Activated CD4-positive, alpha-beta T cell treated with anti-CD3 and anti-CD28 coated beads, Interleukin-2, amount 10 ng/mL, durations not matched to agents 24 days and 14 days (primary cell): ENCODE measurements at places on chromosomes 1 and 21.

GRCh38 chr1:243735457-243735856, 114.6 kb downstream of the AKT3 start:
- peaks cover 9% of the 10 kb centered on the region for H3K4me1 ChIP-seq
- no peak overlapping the region for H3K4me3 ChIP-seq
- DNase-seq: no peak
- H3K27me3 ChIP-seq: no peaks in the 10 kb centered on the region
- peaks cover 2% of the 10 kb centered on the region for H3K36me3 ChIP-seq

- H3K36me3 ChIP-seq: no peaks in the 10 kb centered on the region
- peaks cover 11% of the 10 kb centered on the region for H3K4me1 ChIP-seq
- no peak overlapping the region for H3K4me3 ChIP-seq
Measured at GRCh38 chr1:218376722-218377121, 31.6 kb downstream of the TGFB2 start.

DNA sequence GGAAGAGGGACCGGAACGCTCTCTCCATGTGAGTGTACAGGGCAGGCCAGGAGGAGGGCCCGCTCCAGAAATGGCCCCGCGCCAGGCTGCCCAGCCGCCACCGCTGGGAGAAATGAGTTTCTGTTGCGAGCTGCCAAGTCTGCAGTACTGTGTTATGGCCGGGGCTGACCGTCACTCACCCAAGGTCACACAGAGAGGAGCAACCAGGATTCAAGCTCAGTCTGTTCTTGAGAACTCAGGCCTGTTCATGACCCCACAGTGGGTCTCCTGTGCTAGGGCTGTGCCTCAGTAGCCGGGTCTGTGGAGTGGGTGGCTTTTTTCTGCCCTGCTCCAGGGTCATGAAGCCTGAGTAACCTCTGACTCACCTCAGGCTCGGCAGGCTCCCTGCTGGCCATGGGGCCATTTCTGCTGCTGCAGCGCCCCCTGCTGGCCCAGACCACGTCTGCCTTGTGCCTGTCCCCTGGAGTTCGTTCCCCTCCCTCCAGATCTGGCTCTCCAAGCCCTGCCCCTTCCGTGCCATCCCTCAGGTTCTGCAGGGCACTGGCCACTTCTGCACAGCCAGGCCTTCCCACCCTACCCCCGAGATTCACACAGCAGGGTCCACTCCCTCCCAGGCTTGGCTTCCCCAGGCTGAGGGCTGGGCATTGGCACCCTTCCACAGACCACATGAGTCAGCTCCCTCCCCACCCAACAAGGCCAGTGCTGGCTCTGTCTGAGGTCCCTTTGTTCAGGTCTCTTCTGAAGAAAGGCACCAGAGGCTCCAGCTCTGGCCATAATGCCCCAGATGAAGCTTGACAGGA, 51.8 kb downstream of the EDN2 start:
- H3K27ac ChIP-seq: no peak overlapping the region
- no peaks in the 10 kb centered on the region for H3K4me1 ChIP-seq
- no peaks in the 10 kb centered on the region for H3K36me3 ChIP-seq
- peaks cover 4% of the 10 kb centered on the region for H3K27me3 ChIP-seq
- DNase-seq: peak; percentile 90

GRCh38 chr1:182391028-182391361, 595 bp downstream of the GLUL start:
- H3K4me1 ChIP-seq: peaks cover 37% of the 10 kb centered on the region
- peak overlapping the region; percentile 93 for H3K27ac ChIP-seq
- peak overlapping the region; percentile 96 for H3K4me3 ChIP-seq
- H3K36me3 ChIP-seq: peaks cover 41% of the 10 kb centered on the region
- DNase-seq: no peak

GRCh38 chr1:47208374-47208850, 18.6 kb upstream of the PDZK1IP1 start:
- H3K36me3 ChIP-seq: no peaks in the 10 kb centered on the region
- DNase-seq: no peak
- no peak overlapping the region for H3K4me3 ChIP-seq
- no peak overlapping the region for H3K27ac ChIP-seq
- peaks cover 2% of the 10 kb centered on the region for H3K4me1 ChIP-seq

- H3K4me1 ChIP-seq: no peaks in the 10 kb centered on the region
- no peak overlapping the region for H3K27ac ChIP-seq
- no peaks in the 10 kb centered on the region for H3K36me3 ChIP-seq
Measured at GRCh38 chr1:203453616-203454015, 22.0 kb upstream of the PRELP start.

DNA sequence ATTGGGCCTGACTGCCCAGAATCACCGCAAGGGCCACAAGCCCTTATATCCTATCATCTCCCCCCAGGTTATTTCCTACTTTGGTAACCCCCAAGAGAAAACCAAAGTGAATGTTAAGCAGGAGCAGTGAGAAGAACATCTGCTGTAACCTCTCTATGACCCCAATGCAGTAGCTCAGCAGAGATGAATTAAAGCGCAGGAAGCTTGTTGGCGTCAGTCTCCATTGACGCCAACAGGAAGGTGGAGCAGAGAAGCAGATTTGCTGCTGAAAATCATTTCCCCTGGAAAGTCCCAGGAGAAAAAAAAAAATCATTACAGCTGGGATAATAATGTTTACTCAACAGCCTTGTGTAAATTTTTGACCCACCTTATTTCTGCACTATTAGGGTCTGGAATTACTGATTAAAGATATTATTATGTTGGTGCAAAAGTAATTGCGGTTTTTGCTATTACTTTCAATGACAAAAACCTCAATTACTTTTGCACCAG, 33.2 kb upstream of the FAM163A start:
- DNase-seq: peak; percentile 80
- H3K27me3 ChIP-seq: no peaks in the 10 kb centered on the region
- peaks cover 20% of the 10 kb centered on the region for H3K4me1 ChIP-seq
- no peaks in the 10 kb centered on the region for H3K36me3 ChIP-seq

DNA sequence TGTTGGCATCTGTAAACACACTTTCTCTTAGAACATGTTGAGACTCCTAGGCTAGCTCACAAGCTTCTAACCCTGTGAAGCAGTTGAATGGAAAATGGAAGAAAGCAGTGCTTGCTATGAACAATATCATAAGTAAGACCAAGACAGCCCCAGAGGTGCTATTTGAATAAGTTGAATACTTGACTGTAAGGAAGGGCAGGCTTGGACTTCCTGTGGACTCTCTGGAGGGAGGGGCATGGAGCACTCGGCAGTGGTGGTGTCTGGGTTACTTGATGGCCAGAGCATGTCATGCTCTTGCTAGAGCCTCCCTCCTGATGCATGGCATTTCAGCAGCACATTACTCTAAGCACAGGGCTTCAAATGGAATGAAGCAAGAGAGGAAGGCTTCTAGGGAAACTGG, 60.0 kb downstream of the MRPS6 start:
- no peak for DNase-seq
- H3K27me3 ChIP-seq: no peaks in the 10 kb centered on the region
- H3K27ac ChIP-seq: peak overlapping the region; percentile 95
- peaks cover 56% of the 10 kb centered on the region for H3K4me1 ChIP-seq

GRCh38 chr1:23757812-23758211, 14.5 kb downstream of the ELOA start:
- H3K4me3 ChIP-seq: no peak overlapping the region
- H3K36me3 ChIP-seq: peaks cover 67% of the 10 kb centered on the region

DNA sequence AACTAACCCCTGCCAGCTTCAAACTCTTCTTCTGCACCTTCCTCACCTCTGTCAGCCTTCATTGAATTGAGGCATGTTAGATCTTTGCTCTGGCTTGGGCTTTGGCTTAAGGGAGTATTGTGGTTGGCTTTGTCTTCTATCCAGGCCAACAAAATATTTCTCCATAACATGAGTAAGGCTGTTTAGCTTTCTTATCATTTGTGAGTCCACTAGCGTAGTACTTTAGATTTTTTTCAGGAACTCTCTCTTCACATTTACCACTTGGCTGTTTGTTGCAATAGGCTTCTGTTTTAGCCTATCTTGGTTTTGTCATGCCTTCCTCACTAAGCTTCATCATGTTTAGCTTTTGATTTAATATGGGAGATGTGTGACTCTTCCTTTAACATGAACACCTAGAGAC, 417.5 kb downstream of the NCAM2 start:
- H3K36me3 ChIP-seq: no peaks in the 10 kb centered on the region
- H3K27me3 ChIP-seq: no peaks in the 10 kb centered on the region
- no peaks in the 10 kb centered on the region for H3K4me1 ChIP-seq
- DNase-seq: no peak

DNA sequence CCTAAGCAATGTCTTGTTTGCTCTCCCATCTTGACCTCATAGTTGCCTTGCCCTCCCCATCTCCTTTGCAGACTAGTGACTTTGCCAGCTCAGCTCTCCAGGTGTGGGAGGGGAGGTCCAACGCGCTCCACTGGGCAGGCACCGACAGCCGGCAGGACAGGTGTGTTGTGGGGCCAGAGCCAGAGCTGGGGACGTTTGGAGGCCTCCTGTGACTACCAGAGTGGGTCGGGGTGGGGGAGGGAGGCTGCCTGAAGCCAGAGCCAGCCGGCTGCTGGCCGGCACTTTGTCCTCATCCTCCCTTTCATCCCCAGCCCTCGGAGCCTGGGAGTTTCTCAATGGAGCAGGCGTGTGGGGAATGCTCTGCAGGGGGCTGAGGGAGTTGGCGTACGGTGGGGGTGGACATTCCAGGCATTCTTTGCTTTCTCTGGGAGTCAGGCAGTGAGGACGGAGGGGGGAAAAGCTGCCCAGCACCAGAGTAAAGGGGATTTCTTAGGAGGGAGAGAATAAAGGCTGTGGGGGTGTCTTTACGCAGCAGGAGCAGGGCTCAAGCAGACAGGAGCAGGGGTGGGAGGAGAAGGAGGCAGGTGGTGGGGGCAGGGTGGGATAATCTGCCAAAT, 20.2 kb downstream of the NUAK2 start:
- no peak overlapping the region for H3K4me3 ChIP-seq
- DNase-seq: no peak
- H3K4me1 ChIP-seq: peaks cover 28% of the 10 kb centered on the region
- peaks cover 27% of the 10 kb centered on the region for H3K36me3 ChIP-seq
- no peaks in the 10 kb centered on the region for H3K27me3 ChIP-seq

DNA sequence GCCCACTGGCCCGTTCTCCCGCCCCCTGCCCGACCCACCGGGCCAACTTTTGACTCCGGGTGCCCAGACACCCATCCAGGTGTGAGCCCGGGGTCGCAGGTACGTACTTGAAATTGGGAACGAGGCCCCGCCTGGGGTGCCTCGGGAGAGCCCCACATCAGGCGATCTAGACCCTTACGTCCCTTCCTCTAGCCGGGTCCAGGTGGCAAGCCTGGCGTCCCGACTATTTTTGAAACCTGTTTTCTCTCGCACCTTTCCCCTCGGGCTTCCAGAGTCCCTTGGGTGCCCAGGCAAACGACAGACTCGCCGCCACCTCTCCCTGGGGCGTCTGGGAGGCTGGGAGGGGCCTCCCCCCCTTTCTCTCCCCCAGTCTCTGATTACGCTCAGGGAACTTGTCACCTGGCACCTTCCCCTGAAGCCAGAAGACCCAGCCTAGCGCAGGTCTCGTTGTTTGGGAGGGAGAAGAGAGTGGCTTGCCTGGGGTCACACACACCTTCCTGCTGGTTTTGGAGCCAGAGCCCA, 898 bp downstream of the LDLRAP1 start:
- no peaks in the 10 kb centered on the region for H3K36me3 ChIP-seq
- DNase-seq: no peak
- peak overlapping the region; percentile 37 for H3K27ac ChIP-seq
- H3K4me3 ChIP-seq: peak overlapping the region; percentile 81
- H3K4me1 ChIP-seq: peaks cover 30% of the 10 kb centered on the region
- peaks cover 17% of the 10 kb centered on the region for H3K27me3 ChIP-seq

- no peak overlapping the region for H3K4me3 ChIP-seq
- H3K4me1 ChIP-seq: no peaks in the 10 kb centered on the region
- no peak overlapping the region for H3K27ac ChIP-seq
- DNase-seq: no peak
- peaks cover 16% of the 10 kb centered on the region for H3K36me3 ChIP-seq
Measured at GRCh38 chr1:150309758-150310508, 11.4 kb upstream of the PRPF3 start.

- H3K36me3 ChIP-seq: no peaks in the 10 kb centered on the region
- peaks cover 23% of the 10 kb centered on the region for H3K4me1 ChIP-seq
- H3K27me3 ChIP-seq: peaks cover 7% of the 10 kb centered on the region
- peak overlapping the region; percentile 71 for H3K4me3 ChIP-seq
Measured at GRCh38 chr1:67735806-67736627, 51.0 kb downstream of the GADD45A start.

DNA sequence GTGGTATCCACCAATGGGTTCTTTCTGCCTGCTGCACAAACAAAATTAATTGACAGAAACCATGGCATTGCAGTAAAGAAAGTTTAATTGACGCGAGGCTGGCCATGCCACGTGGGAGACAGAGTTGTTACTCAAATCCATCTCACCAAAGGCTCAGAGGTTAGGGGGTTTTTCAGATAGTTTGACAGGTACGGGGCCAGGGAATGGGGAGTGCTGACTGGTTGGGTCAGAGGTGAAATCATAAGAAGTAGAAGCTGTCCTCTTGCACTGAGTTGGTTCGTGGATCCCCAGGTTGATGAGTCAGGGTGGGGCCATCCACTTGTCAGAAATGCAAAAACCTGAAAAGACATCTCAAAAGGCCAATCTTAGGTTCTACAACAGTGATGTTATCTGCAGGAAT, 941 bp upstream of the TBCE start:
- H3K27me3 ChIP-seq: no peaks in the 10 kb centered on the region
- H3K36me3 ChIP-seq: peaks cover 6% of the 10 kb centered on the region
- peak overlapping the region; percentile 97 for H3K4me3 ChIP-seq
- peak overlapping the region; percentile 94 for H3K27ac ChIP-seq
- no peak for DNase-seq

DNA sequence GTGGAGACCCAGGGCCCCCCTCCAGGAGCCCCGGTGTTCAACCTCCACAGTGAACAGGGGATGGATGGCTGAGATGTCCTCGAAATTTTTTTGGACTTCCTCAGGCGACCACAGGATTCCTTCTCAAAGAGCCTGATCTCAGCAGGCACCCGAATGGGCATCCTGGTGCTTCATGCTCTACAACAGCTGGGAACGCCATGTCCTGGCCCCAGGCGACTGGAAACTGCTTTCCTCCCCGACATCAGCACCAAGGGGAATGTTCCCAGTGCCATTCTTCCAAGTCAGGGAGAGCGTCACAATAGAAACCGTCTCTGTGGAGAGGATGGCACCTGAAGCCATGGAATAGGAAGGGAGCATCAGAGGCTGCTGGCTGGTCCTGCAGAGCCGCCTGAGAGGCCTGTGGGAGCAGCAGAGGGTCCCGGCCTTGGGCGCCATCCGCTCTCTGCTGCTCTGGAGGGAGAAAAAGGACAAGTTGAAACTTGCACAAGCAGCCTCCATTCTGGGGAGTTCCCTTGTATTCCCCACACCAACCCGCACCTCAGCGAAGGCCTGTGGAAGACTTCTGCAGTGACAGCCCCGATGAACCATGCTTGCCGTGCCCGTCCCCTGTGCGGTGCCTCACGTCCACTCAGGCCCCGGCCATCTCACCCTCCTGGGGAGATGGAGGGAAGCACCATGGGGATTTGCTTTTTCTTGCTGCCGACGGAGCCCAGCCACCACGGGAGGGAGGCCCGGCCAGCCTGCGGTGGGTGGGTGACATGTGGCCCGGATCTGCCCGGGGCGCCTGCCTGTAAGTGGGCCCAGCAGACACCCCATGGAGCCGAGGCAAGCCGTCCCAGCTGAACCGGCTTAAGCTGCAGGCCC, 2.3 kb upstream of the ADARB1 start:
- DNase-seq: no peak
- no peak overlapping the region for H3K27ac ChIP-seq
- no peaks in the 10 kb centered on the region for H3K36me3 ChIP-seq
- peaks cover 22% of the 10 kb centered on the region for H3K4me1 ChIP-seq
- H3K27me3 ChIP-seq: peaks cover 6% of the 10 kb centered on the region
- no peak overlapping the region for H3K4me3 ChIP-seq

GRCh38 chr1:201955729-201956143, 433 bp downstream of the TIMM17A start:
- H3K4me1 ChIP-seq: peaks cover 16% of the 10 kb centered on the region
- peaks cover 2% of the 10 kb centered on the region for H3K27me3 ChIP-seq
- H3K36me3 ChIP-seq: peaks cover 34% of the 10 kb centered on the region
- DNase-seq: no peak

GRCh38 chr1:201137024-201137392, 10.0 kb upstream of the ASCL5 start:
- H3K36me3 ChIP-seq: peaks cover 3% of the 10 kb centered on the region
- no peak overlapping the region for H3K27ac ChIP-seq
- DNase-seq: no peak
- H3K4me3 ChIP-seq: no peak overlapping the region
- no peaks in the 10 kb centered on the region for H3K27me3 ChIP-seq
- no peaks in the 10 kb centered on the region for H3K4me1 ChIP-seq
